ENCODE measurements at places on chromosomes 1 and 21.
A peak's percentile ranks its signal among the peaks of the same experiment; 100 is the strongest.

DNA sequence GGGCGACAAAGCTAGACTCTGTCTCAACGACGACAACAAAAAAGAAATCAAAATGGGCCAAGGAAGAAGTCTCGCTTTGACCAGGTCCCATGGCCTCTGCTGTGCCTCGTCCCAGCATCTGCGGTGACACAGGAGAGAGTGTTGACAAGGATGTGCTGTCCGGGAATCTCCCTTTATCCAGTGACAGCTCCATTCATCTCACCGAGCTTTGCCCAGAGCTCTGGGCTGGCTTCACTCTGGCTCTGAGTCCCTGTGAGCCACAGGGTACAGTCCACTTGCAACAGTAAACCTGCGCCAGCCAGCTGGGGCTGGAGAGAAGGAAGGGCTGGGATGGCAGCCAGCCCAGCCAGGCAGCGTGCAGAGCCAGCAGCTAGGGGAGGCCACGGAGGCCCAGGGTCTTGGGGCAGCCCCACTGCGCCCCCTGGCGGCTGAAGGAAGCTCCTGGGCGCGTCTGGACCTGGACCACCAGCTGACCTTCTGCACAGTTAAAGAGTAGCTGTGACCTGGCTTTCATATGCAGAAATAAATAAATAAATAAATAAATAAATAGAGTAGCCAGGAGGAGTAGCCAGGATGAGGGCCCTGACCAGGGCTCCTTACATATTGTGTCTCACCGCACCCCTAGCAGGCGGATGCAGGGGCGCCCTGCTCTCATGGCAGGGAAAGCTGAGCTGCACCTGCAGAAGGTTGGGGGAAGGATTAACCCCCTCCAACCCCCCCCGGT is 29.7 kb downstream of the ENO1 start:
- peak; percentile 95 for DNase-seq

GRCh38 chr21:40696246-40696645 is 150.7 kb downstream of the DSCAM start:
- no peak for DNase-seq

- DNase-seq = no peak
These were observed 26.8 kb downstream of the GFI1 start for GRCh38 chr1:92459871-92460320.

- DNase-seq = no peak
These were observed 1093.2 kb downstream of the ADGRL2 start for GRCh38 chr1:82893712-82894470.

GRCh38 chr1:222653178-222653827 is 35.4 kb downstream of the MIA3 start:
- no peak for DNase-seq

DNA sequence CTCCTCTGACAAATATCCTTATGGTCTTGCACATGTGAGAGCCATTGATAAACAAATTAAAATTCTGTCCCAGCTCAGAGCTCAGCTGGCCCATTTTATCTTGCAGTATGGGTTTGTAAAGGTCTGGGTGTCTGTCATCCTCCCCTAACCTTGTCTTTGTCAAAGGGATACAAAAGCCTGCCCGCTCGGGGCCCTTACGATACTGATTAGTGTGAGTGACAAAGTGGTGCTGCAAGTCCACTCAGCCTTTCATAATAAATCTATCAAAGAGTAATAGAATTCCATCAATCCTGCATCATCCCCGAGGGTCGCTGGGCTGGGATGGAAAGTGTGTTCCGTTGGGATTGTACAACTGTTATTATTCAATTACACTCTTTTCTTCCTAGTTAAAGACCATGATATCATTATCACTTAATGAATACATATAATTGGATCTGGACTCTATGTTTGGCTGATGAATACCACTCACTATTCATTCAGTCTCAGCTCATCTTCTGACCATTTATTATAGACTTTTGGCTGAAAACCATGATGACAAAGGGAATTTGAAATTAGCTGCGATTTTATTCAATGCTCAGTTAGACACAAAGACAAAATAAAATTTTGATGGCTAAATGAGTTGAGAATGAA is 122.5 kb upstream of the FOXD3 start:
- no peak for DNase-seq

GRCh38 chr21:15718711-15719110 is 11.1 kb upstream of the USP25 start:
- no peak for DNase-seq

DNA sequence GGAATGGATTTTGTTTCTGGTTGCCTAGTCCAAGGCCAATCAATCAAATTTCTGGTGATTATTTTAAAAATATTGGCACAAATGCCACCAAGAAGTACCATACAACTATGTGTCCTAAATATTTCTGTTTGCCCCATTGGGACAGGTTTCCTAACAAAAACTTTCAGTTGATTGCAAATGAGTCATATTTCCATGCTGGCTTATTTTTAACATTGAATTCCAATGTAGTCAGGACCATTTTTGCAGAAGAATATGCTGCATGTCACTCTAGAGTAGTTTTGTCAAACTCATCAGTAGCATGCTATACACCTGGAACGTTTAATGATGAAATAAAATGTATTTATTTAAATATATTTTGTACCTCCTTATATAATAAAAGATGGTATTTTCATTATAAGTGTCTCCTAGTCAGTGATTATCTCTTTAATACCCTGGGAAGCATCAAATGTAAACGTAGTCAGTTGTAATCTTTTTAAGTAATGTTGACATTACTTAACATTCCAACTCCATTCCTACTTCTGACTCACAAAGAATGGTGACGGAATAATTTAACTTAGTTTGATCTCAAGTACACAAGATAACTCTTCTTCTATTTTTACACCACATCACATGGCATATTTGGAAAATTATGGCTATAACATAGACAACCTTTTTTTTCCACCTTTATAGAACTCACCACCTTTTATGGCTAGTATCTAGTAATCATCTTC is 39.0 kb upstream of the USH2A start:
- no peak for DNase-seq

DNA sequence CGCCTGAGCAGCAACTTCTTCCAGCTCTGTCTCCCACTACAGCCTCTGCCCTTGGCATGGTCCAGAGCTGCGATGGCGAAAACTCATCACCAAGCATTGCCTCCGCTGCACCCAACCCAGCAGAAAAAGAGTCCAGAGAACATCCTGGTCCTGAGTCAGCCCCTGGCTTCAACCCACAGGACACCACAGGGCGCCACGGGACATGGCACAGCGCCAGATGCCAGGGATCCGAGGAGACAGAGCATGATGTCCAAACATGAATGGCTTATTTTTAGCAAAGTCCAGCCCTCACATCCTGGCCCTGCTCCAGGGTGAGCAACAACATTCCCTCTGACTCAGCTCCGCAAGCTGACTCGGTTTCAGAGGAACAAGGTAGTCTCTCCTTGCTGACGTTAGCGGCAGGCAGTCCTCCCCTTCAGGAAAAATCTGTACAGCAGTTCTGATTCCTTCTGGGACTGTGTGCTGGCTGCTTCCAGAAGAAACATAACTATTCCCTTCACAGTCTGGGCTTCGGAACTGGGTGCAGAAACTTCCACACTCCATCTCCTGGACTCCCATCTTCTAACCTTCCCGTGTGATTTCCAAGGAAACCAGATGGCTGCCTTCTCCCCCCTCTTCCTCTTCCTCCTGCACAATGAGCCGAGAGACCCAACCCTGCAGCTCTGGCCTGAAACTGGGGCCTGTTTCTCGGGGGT is 131.3 kb downstream of the TOMM20 start:
- DNase-seq = no peak

- DNase-seq = no peak
These were observed 43.4 kb downstream of the NCMAP start for GRCh38 chr1:24599265-24599664.

GRCh38 chr21:46000182-46000730 is 18.7 kb downstream of the COL6A1 start:
- peak; percentile 35 for DNase-seq

DNA sequence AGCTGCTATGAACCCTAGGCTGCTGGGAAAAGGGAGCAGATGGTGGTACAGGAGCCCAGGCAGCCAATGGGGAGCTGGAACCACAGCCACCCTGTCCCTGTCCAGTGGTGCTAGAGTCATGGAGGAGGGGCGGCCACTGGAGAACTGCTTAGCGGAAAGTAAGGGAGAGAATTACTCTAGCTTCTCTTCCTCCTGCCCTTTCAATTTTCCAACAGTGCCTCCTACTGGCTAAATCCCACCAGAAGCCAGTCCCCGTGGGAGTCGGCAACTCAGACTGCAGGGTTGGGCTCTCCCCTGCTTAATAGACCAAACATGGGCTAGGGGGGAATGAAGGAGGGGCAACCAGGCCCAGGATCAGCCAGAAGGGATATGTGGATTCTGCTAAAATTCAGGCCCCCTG is 154.5 kb downstream of the ACTL8 start:
- DNase-seq = no peak

- peak; percentile 53 for DNase-seq
These were observed 24.3 kb upstream of the EPS8L3 start for GRCh38 chr1:109787845-109788601.

GRCh38 chr1:229880271-229881170 is 186.5 kb upstream of the GALNT2 start:
- DNase-seq = no peak

DNA sequence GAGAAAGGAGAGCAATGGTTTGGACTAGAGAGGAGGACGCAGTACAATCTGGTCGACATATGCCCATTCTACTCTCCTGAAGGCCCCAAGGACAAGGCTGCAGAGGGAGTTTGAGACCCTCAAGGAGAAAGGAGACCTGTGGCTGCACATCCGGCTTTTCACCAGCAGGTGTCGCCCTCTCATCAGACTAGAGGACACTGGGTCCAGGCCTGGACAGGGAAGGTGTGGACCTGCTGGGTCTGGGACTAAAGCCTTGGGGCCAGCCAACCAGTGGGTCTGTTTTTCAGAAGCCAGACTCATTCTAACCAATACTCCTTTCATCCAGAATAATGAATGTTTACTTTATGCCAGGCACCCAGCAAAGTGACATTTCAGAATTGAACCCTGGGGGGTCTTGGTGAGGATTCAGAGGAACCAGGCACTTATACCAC is 5.0 kb downstream of the SRARP start:
- peak; percentile 93 for DNase-seq

GRCh38 chr1:2468041-2468472 is 8.0 kb upstream of the PLCH2 start:
- DNase-seq = peak; percentile 78

- no peak for DNase-seq
These were observed 904.2 kb downstream of the ADGRL2 start for GRCh38 chr1:82704966-82705365.

GRCh38 chr1:218459878-218460711 is 115.0 kb downstream of the TGFB2 start:
- DNase-seq = no peak

DNA sequence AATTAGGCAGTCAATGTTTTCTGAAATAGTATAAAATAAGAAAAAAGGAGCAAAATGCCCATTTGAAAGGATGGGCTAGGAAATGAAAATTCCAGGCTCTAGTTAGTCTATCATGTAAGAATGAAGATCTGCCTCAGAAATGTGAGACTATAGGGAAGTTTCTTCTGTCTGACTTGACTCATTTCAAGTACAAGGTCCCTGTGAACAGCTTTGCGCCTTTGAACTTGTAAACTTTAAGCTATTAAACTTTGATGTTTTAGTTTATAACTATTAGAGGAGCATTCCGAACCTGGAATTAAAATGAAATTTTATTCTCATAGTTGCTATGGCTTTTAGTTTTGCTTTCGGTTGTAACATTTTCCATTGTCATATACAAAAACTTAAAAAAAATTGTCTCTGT is 199.4 kb downstream of the RPS6KC1 start:
- DNase-seq = no peak

GRCh38 chr1:203704120-203704519 is 60.9 kb upstream of the LAX1 start:
- no peak for DNase-seq

DNA sequence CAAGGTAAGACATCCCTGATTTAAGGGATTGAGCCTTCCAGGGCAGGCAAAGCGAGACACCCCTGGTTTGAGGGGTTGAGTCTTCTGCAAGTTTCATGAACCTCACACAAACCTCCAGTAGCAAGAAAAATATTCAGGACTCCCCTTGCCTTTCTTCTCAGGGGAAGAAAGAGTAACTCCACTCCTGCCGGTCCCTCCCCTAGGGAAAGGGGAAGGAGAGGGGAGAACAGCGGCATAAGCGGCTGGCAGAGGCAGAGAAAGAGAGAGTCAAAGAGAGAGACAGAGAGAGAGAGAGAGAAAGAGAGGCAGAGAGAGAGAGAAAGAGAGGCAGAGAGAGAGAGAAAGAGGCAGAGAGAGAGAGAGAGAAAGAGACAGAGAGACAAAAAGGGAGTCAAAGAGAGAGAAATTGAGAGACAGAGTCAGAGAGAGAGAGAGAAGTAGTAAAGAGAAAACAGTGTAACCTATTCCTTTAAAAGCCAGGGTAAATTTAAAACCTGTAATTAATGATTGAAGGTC is 29.5 kb upstream of the CBR3 start:
- DNase-seq = no peak

DNA sequence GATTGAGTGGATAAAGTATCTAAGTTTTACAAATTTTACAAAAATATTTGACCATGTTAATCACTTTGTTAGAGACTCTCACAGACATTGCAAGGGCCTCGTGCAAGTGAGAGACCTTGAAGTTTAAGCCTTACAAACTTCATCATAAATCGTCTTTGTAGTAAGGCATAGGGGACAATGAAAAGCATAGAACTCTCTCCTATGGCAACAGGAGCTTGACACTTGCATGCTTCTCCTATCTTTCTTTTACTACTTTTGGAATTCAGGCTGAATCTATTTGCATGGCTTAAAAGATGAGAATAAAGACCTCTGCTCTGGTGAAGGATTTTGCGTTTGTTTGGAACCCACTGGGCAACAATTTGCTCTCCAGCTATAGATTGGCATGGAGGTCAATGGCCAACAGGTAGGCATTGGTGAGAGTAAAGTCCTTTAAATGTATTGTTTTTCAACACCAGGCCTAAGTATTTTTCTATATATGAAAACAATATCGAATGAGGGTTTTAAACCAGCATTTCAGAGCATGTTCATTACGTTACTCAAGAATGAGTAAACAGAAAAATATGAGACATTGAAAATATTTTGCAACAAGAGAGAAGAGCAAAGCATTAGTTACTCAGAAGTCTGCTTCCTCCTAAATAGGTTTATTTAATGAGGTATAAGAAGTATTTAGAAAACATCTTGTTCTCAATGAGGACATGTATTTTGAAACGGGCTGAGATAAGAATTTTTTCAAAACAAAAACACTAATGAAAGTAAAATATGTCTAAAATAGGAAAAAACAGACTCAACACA is 192.2 kb downstream of the TGFB2 start:
- no peak for DNase-seq

DNA sequence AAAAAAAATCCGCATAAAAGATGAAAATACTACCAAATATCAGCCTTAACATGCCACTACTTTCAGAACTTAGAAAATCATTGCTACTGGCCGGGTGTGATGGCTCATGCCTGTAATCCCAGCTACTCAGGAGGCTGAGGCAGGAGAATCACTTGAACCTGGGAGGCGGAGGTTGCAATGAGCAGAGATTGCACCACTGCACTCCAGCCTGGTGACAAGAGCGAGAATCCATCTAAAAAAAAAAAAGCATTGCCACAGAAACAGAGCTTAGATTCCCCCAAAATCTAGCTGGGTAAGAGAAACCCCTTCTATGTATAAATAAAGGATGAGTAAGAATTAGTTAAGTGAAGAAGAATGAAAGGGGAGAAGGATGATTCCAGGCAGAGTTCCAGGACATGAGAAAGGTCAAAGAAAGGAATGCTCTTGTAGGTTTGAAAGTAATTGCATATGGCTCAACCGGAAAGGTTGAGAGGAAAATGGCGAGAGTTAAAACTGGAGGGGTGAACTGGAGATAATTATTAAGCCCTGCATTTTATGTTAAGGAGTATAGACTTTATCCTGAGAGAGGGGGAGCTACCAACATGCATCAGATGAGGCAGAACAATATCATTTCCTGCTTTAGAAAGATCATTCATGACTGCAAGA is 19.7 kb upstream of the NRDC start:
- no peak for DNase-seq

- DNase-seq = no peak
These were observed 326.2 kb upstream of the PLXNA2 start for GRCh38 chr1:208570362-208570761.
